ENCODE measurements at places on chromosomes 16 and 17.

- DNase-seq: no peak
Measured at GRCh38 chr17:2466931-2467330, 44.8 kb downstream of the METTL16 start.

DNA sequence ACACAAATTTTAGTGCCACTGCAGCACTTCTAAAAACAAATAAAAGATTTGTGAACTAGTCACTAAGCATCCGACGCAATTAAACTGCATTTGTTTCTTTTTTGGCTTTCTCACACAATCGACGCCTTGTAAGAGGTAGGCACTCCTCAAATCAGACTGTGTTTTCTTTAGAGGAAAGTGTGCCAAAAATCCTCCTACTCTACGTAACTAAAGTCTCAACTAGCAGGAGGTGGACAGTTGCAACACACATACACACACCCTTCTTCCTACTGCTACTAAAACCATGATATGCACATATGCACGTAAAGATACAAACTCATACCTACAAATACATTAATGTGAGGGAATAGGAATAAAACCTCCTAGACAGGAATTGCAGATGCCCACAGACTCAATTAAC lies 844.7 kb upstream of the SOX9 start:
- DNase-seq: no peak

- peak; percentile 35 for DNase-seq
Measured at GRCh38 chr17:50630524-50631194, 4.0 kb upstream of the ABCC3 start.

- no peak for DNase-seq
Measured at GRCh38 chr17:45648642-45649041, 135.5 kb upstream of the CRHR1 start.

DNA sequence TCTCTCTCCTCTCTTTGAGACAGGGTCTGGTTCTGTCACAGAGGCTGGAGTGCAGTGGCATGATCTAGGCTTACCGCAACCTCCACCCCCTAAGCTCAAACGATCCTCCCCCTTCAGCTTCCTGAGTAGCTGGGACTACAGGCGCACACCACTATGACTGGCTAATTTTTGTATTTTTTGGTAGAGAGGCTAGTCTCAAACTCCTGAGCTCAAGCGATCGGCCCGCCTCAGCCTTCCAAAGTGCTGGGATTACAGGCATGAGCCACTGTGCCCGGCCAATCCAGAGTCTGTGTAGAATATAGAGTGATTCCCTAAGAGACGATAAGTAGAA lies 65.8 kb upstream of the RPH3AL start:
- no peak for DNase-seq
